Thoracic aorta (tissue), 2 donors: ENCODE measurements at places on chromosomes 12 and 14.

GRCh38 chr14:30354439-30354838 is 204.5 kb upstream of the G2E3 start:
- H3K36me3 ChIP-seq = no peaks in the 10 kb centered on the region
- no peak for DNase-seq

DNA sequence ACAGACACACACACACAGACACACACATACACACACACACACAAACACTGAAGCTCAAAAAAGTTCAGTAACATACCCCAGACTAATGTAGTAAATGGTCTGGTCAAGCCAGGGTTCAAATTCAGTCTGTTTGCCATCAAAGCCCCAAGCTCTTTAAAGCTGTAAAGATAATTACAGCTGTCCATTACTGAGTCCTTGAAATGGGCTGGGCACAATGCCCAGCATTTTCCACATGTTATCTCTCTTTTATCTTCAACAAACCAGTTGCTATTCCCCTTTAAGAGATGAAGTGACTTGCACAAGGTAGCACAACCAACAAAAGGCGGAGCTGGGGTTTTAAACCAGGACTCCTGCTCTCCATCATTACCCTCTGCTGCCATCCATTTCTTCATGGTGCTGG is 7.6 kb upstream of the UNC119B start:
- no peak for DNase-seq
- no peak overlapping the region for H3K4me3 ChIP-seq
- no peak overlapping the region for H3K27ac ChIP-seq
- H3K4me1 ChIP-seq = peaks cover 14% of the 10 kb centered on the region
- no peaks in the 10 kb centered on the region for H3K27me3 ChIP-seq
- peaks cover 13% of the 10 kb centered on the region for H3K36me3 ChIP-seq

GRCh38 chr14:22982477-22983245 is at the start of gene AJUBA:
Gene AJUBA, minus strand, starts transcription at chr14:22982551. Its CDS starts 285 bp downstream, at chr14:22982266.
- H3K27me3 ChIP-seq = no peaks in the 10 kb centered on the region
- H3K36me3 ChIP-seq = no peaks in the 10 kb centered on the region

DNA sequence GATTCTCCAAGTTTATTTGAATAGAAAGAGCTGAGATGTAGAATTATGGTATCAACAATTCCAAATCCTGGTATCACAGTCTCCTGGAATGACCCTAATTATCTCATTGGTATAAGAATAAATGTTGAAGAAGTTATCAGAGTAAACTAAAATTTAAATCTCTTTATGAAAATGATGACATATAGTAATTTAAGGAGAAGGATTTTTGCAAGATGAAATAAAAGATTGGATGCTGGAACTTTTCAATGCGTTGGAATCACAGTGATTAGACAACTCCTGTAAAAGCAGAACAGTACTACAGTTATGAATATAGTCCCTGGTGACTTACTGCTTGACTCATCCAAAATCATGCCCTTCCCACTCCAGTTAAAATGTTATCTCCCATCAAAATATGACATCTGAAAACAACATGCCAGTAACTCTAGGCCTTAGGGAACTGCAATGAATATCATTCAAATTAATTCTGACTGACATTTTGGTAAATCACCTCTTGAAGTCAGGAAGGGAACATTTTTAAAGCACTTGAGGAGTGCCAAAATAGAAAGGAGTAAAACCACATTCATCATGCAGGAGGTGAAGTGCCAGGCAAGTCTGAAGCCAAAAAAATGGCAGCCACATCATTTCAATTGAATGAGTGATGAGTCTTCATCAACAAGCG is 197.8 kb upstream of the PRKD1 start:
- no peaks in the 10 kb centered on the region for H3K27me3 ChIP-seq
- no peaks in the 10 kb centered on the region for H3K36me3 ChIP-seq
- H3K4me3 ChIP-seq = no peak overlapping the region
- H3K4me1 ChIP-seq = no peaks in the 10 kb centered on the region
- no peak for DNase-seq

GRCh38 chr12:25929142-25929541 is 29.3 kb upstream of the RASSF8 start:
- no peak overlapping the region for H3K27ac ChIP-seq
- peaks cover 10% of the 10 kb centered on the region for H3K4me1 ChIP-seq
- H3K27me3 ChIP-seq = no peaks in the 10 kb centered on the region
- H3K36me3 ChIP-seq = no peaks in the 10 kb centered on the region
